ENCODE measurements at places on chromosomes 16 and 17.
A peak's percentile ranks its signal among the peaks of the same experiment; 100 is the strongest.

GRCh38 chr17:81579298-81579697 is 27.1 kb upstream of the FAAP100 start:
- no peak for DNase-seq

- DNase-seq: no peak
These were observed 8.0 kb downstream of the SERPINF2 start for GRCh38 chr17:1750628-1751027.

DNA sequence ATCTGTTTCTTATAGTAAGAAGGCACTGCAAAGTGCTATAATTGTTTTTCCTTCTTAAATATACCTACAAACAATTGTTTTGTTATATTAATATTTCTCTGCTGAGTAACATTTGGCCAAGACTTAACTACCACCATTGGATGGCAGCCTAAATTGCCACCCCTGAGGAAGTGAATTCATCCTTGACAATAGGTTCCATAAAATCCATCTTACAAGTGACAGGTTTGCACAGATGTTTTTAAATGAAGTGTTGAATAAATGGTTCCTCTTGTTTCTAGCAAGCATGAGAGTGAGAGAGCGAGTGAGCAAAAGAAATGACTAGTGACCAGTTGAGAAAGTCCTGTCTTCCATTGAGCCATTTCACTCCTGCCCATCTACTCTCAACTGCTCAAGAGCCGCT is 8.3 kb upstream of the MPHOSPH6 start:
- no peak for DNase-seq

DNA sequence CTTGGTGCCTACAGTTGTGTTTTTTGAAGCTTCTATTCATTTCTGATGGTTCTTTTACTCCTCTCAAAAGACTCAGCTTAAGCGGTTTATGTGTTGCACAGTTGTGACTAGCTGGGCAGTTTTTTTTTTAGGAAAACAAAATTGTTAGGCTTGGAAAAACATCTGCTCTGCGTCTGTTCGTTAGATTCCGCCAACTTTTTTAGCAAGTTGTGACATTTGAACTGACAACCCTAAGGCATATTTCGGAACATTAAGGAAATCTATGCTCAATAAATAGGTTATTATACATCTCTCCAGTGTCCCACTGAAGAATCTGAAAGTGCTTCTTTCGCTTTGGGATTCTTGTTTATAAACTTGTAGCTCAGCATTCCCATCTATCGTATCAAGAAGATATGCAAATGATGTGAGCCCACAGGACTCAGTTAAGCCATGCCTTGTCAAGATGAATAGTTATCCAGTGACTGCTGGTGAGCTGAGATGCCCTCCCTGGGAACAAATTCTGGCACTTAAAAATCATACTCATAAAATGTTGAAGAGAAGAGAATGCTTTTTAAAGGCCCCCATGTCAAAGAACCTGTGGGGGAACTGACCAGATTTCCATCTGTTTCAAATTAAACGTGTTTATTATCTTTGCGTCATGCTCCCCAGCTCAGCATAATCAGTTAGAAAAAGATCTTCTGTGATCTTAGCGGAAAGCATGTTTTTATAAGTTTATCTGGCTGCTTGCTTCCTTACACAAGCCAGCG is 109.0 kb upstream of the FAM20A start:
- DNase-seq: no peak

GRCh38 chr17:60491771-60492170 is 34.3 kb downstream of the APPBP2 start:
- DNase-seq: no peak

DNA sequence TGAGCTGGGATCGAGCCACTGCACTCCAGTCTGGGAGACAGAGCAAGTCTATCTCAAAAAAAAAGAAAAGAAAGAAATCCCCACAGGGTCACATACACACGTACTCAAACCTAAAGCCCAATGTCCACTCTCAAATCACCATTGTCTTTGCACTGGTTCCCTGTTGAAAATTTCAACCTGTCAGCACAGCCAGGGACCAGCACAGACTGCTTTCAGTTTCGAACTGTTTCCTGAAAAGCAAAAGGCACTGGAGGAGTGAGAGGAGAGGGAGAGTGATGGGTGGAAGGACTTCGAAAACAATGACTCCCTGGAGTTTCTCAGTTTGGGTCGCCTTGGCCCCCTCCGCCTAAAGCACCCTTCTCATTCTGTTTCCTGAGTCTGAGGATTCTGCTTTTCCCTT is 9.0 kb upstream of the CD300C start:
- DNase-seq: no peak

DNA sequence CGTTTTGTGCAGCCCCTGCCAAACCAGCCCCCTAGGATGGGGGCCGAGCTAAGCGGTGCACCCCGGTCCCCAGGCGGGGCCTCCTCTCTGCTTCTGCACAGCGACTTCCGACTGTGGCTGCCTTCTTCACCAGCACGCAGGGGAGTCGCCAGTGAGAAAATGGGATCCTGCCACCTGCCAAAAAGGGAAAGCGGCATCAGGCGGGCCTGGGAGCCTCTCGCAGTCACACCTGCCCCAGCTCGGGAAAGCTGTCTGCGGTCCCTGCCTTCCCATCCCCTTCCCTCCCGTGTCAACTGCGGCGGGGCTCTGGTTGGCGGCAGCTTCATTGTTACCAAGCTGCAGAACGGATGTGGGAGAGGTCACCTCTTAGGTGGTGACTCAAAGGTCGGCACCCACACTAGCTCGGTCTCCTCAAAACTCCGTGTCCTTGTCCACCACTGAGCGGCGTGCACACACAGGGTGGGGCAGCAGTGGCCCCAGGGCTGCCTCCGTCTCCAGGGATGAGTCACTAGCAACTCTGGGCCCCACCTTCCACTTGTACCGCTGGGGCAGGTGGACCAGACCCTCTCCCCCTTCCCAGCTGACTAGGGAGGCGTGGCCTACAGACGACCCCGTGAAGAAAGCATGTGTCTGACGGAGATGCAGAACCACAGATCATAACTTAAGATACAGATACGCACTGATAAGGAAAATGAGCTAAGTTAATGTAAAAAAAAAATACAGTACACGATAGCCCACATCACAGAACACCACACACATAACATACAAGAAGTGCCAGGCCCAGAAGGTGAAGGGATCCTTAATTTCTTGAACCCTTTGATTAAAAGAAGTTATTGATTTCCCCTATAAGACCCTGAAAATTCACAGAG is 1.5 kb upstream of the PCYT2 start:
- no peak for DNase-seq

DNA sequence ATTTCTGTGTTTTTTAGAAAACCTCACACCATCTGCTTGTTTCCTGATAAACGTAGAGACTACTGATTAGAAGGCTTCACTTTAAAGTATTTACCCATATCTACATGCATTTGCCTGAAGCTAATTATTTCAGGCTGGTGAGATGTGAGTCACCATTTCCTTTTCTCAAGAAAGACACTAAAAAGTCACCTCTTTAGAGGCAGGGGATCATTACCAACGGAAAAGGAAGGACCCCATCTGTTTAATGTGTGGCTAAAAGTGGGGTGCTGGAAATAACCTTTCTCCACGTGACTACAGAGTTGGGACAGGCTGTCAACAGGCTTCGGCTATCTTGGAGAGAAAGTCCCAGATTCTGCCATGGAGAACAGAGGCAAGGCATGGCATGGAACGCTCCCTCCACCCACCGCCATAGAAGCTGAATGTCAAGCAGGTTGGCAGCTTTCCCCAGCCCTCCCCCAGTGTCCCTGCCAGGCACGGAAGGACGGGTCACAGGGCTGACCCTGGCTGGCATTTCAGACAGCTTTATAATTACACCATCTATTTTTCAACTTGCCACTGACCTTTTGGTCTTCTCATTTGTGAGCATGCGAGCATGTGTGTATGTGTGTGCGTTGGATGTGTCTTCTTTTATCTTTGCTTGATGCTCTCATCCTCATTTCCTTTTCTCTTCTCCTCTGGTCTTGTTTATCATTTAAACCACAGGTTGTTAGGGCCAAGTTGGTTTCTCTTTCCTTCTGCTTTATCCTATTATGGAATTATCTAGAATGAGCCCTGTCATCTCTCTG is 157.0 kb downstream of the CPPED1 start:
- DNase-seq: peak; percentile 48

- DNase-seq: no peak
These were observed 614.6 kb upstream of the CDH5 start for GRCh38 chr16:65751622-65752521.

DNA sequence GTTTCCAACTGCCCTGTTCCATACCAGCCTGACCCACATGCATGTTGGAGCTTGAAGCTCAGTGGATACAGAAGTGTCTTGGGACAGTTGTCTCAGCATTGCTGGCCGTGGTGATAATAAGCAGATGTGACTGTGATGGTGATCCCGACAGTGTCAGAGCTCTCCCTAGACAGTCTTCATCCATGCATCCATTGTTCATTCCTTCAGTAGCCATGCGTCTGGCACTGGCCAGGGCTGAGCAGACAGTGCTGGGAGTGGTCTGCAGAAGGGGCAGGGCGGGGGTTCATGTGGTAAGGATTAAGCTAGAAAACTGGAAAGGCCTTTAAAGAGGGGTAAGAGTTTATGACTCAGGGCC is 68.1 kb downstream of the GNAO1 start:
- no peak for DNase-seq

DNA sequence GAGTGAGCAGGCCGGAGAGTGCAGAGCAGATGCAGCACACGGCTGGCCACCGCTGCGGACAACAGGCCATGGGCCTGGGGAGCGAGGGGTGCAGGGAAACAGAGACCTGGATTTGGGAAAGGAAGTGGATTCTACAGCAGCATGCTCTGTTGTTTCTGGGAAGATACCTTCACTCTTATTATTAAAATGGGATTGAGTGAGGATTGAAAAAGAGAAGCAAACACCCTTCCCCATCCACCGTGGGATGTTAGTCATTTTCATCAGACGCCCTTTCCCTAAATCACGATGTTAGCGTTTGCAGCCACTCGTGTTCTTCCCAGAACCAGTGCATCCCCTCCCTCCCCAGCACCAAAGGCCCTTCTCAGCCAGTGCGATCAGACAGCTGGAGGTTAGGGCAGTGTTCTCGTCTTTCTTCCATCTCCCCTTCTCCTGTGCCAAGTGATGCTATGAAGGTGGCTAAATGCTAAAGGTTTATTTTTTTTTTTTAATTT is 196.5 kb upstream of the CHMP6 start:
- DNase-seq: no peak

DNA sequence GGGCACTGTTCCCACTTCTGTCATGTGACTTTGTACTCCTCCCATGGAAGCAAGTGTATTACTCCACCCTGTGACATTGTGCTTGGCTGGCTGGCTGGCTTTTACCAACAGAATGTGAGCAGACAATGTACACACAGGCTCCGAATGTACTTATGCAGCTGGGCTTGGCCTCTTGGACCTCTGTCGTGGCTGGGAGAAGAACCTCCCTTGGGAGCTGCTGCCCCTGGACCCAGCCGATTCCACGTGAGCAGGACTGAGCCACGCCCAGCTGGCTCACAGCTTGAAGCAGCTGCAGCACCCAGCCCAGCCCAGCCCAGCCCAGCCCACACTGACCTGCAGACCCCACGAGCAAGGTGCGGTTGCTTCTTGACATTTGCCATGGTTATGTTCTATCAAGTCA is 177.5 kb downstream of the RBFOX3 start:
- DNase-seq: no peak

DNA sequence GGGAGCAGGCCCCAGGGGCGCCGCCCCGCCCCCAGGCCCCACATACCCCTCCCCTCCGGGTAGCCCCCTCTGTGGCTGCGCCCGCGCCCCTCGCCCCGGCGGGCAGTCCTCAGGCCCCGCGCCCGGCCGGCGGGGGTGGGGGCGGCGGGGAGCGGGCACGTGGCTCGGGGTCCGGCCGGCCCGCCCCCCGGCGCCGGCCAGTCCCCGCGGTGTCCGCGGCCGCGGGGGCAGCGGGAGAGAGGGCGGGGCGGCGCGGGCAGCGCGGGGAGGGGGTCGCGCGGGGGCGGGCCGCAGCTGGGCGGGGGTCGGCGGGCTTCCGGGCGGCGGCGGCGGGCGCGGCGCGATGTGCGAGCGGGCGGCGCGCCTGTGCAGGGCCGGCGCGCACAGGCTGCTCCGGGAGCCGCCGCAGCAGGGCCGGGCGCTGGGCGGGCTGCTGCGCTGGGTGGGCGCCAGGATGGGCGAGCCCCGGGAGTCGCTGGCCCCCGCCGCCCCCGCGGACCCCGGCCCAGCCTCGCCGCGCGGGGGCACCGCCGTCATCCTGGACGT is 335 bp downstream of the NECAB2 start:
- no peak for DNase-seq

GRCh38 chr17:51761105-51761504 is 397.4 kb downstream of the CA10 start:
- no peak for DNase-seq

DNA sequence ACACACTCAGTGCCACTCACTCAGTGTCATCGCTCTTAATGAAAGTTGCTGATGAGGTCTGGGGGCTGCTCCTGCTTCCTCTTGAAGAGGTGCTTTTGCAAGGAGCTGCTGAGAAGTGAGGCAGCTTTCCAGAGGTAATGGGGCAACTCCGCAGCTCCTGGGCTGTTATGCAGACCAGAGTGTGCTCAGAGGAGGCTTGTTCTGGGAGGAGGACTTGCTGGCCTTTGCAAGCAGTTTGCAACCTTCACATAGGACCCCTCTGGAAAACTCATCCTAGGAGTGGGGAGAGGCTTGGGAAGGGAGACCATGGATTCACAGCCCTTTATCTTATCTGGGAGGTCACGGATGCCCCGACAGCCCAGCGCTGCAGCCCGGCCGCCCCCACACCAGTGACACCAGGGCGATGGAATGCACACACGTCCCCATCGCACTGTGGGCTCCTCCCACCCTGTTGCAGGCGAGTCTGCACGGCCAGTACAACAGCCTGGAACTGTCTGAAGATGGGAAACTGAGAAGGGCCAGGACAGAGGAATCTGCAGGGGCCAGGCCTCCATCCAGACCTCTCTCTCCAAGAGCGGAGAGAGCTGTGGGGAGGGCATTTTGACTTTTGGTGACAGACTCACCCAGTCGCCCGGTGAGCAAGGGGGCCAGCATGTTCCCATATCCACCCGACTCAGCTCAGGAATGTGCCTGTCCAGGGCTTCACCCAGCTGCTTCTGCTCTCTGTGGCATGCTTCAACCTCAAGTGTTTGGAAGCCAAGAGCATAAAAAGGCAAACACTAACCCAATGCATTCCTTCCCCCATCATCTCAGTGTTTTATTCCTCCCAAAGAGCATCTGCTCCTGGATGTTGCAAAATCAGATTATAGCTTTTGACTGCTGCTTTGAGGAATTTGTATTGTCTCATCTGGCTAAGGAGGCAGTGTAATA is 78.6 kb upstream of the ZNF469 start:
- DNase-seq: no peak

DNA sequence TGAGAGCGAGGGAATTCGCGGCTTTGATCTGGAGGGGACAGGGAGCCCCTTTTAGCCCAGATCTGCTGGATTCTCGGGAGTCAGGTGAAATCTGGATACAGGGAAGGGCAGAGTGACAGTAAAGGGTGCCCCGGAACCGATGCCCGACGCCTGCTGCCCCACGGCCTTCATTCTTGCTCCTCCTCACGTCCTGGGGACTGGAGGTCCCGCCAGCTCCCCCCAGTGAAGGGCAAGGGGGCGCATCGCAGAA is 596 bp downstream of the OR1F1 start:
- no peak for DNase-seq
